Thoracic aorta endothelial cell (primary cell): ENCODE measurements at places on chromosomes 12 and 14. TPM values are rescaled to one million over a fixed set of nuclear protein-coding genes. Genes with fewer than 3 reads are reported as not detected.

MYO1H gene
- not detected in 2 replicates for total RNA-seq

DPPA3 gene
- total RNA-seq, result not detected in 2 replicates

KCNC2 gene
- not detected in 2 replicates for total RNA-seq

ANO2 gene
- total RNA-seq, result 12.6 and 48.8 TPM in 2 replicates
